A673 (cell line): ENCODE measurements at places on chromosomes 1 and 21. TPM values are rescaled to one million over a fixed set of nuclear protein-coding genes. Genes with fewer than 3 reads are reported as not detected.
A peak's percentile ranks its signal among the peaks of the same experiment; 100 is the strongest.

PLD5 gene
- total RNA-seq, result 6.9 and 9.2 TPM in 2 replicates

DNA sequence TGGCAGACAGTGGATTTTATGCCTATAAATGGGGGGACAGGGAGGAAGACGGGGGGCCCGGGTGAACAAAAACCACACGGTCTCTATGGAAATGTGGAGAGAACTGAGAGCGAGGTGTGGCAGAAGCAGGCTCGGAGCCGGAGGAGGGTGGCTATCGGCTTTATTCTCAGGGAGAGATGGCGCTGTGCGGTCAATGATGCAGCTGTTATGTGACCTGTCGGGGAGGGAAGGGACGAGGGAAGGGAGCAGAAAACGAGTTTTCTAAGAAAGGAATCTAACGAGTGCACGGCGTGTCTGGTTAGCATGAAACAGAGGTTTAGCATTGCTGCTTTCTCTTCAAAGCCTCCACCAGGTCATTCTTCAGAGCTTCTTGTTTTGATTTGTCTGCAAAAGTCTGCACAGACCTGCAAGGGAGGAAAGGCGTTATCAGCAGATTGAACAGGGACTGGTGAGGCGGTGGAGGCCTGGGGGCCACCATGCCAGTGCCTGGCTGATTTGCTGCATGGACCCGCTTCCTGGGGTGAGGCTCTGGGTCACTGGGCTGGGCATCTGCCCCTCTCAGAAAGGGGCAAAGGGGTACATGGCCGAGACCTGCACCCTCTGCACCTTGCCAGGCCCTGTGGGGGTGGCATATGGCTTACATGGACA lies 27.2 kb downstream of the SLC66A1 start:
- no peak for DNase-seq

GRCh38 chr1:182299728-182300616 lies 91.6 kb downstream of the GLUL start:
- DNase-seq, result peak; percentile 54

GBP2 gene
- total RNA-seq, result 4.4 and 4.5 TPM in 2 replicates

GRCh38 chr1:239315631-239316217 lies 70.6 kb upstream of the CHRM3 start:
- no peak for DNase-seq

ZNF124 gene
- 34.7 TPM in 2 replicates for total RNA-seq

DNA sequence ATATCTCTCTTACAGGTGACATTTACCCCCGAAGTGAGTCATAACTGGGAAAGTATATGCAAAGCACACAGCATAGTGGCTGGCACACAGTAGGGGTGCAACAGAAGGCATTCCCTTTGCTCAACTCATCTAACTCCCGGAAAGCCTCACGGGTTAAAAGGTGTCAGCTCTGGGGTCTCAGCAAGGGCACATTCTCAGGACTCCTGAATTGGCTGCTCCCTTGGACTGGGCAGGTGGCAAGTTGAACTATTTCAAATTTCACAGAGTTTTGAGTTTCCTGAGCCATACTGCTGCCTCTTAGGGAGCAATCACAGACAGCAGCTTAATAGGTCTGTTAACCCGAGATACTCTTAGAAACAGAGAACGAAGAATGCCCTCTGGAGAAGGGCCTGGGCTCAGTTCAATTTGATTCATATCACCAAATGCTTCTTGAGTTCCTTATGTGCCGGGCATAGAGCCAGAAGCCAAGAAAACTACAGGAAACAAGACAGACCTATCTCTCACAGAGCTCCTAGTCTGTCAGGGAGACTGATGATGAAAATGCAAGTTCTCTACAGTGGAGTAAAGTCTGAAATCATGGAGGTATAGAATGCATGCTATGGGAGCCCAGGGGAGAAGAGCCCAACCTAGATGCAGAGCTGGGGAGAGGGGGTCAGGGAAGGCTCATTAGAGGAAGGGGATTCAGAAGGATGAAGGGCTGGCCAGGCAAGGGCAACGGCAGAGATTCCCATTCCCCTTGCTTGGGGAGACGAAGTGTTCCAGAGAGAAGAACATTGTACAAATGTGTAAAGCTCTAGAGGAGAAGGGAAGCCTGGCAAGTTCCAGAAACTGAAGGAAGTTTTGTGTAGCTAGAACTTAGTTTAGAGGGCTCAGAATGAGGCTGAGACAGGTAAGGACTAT lies 143.9 kb upstream of the HMGB4 start:
- DNase-seq, result peak; percentile 11

DNA sequence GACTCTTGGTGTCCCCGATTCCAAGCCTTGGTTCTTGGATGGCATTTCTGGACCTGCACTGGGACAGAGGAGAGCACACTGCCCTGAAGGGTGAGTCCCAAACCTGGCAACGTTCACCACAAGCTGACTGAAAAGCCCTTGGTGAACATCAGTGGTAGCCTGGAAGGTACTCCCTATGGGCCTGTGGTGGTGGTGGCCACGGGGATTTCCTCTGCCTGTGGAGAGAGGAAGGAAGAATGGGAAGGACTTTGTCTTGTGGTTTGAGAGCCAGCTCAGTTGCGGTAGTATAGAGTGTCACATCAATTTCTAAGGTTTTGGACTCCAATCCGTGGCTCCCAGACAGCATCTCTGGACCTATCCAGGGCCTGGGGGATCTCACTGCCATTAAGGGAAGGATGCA lies 50.7 kb downstream of the DNAH14 start:
- no peak for DNase-seq

- DNase-seq, result peak; percentile 64
Observed at GRCh38 chr1:201511941-201512539, 5.1 kb upstream of the CSRP1 start.

- peak; percentile 65 for DNase-seq
Observed at GRCh38 chr1:213122514-213122929, 71.5 kb downstream of the RPS6KC1 start.

- no peak for DNase-seq
Observed at GRCh38 chr1:77649127-77649526, 33.3 kb downstream of the ZZZ3 start.

GRCh38 chr1:62800281-62800680 lies 16.3 kb downstream of the ATG4C start:
- no peak for DNase-seq

- no peak for DNase-seq
Observed at GRCh38 chr1:93758842-93759515, 77.3 kb upstream of the BCAR3 start.

- no peak for DNase-seq
Observed at GRCh38 chr1:236516929-236517704, 6.7 kb upstream of the LGALS8 start.

GRCh38 chr1:18840145-18840544 lies 19.3 kb downstream of the TAS1R2 start:
- DNase-seq, result no peak

TMCC2 gene
- total RNA-seq, result 2.2 and 3.0 TPM in 2 replicates

- DNase-seq, result no peak
Observed at GRCh38 chr1:244436336-244437085, 15.2 kb downstream of the ADSS2 start.

DNA sequence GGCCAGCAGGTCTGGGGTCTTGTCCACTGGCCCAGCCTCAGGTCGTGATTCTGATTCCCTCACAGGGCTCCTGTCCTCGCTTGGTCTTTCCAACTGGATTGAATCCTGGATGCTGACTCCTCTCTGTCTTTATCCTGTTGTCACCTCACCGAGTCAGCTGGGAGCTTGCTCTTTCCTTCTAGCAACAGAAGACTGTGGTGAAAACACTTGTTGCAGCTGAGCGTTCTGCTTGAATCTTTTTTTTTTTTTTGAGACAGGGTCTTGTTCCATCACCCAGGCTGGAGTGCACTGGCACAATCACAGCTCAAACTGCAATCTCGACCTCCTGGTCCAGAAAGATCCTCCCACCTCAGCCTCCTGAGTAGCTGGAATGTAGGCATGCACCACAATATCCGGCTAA lies 8.0 kb upstream of the WNT4 start:
- DNase-seq, result no peak

PPP1R12B gene
- 17.0 and 18.6 TPM in 2 replicates for total RNA-seq

- peak; percentile 12 for DNase-seq
Observed at GRCh38 chr1:182484531-182485257, 34.7 kb downstream of the RGSL1 start.

DNA sequence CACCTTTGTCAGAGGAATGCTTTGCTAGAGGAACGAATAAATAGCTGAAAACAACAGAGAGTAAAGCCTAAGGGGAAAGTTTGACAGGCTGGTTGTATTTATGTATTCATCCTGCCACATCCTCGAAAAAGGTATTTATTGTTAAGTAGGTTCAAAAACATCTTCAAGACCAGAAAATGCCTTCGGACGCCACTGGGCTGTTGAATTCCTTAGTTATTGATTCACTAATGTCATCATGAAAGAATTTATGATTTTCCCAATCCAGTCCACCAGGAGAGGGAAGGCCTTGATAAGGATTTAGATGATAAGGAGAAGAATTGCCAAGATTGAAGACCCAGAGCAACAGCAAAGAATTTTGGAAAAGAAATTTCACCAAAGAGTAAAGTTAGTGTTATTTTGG lies 35.2 kb upstream of the MAB21L3 start:
- DNase-seq, result no peak

GRCh38 chr1:64234714-64235113 lies 31.3 kb downstream of the UBE2U start:
- DNase-seq, result no peak

DNA sequence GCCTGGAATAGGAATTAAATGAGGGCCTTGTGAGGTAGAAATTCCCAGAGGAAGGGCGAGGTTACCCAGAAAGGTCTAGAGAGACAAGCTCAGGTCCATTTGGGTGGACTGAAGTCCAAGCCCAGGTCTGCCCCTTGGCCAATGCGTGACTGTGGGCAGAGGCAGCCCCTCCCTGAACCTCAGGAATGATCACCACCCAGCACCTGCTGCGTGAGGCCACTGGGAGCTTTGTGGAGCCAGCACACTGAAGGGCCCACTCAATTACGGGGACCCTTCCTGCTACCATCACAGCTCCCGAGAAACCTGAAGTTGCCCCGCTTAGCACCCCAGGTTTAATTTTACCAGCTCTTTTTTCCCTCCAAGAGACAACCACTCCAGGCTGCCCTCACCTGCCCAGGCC lies 6.5 kb upstream of the MATN1 start:
- DNase-seq, result no peak

DNA sequence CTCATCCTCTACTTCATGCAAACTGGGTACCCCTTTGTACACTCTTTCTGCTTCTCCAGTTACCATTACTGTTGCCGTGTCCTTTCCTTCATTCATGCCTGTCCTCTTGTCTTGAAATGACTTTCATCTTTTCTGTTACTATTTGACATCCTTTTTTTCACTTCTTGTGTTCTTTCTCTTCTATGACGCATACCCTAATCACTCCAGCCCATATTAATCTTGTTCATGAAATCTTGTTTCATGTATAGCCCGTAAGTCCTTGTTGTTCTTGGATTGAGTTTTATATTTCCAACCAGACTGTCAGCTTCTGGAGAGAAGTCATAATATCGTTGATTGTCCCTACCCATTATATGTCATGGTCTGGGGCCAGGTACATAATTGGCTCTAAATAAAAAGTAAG lies 126.1 kb downstream of the NOS1AP start:
- DNase-seq, result no peak

TMEM82 gene
- not detected in 2 replicates for total RNA-seq

SERPINC1 gene
- not detected in 2 replicates for total RNA-seq

- DNase-seq, result no peak
Observed at GRCh38 chr1:8424539-8425116, 106.7 kb downstream of the SLC45A1 start.

GRCh38 chr1:219792337-219793021 lies 135.9 kb downstream of the SLC30A10 start:
- no peak for DNase-seq

OR2L2 gene
- 0.13 TPM in 1 of 2 replicates, not detected in the other for total RNA-seq

GRCh38 chr1:208205216-208206013 lies 38.8 kb downstream of the PLXNA2 start:
- no peak for DNase-seq

GRCh38 chr1:27879374-27880082 lies 7.2 kb downstream of the THEMIS2 start:
- no peak for DNase-seq

DNA sequence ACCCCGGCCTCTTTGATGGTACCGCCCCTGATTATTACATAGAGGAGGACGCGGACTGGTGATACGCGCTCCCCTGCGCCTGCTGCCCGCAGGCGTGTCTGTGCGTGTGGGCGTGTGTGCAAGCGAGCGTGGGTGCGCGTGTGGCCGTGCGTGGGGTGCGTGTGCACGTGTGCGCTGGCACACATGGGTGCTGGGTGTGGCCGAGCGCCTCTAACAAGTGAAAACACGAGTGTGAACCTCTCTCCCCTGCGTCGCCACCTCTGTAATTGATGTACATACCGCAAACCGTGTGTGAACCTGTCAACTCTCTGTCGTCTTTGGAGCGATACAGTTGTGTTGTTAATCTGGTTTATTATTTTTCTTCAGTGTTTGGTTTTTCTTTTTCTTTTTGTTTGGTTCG lies 87.8 kb upstream of the TMEM51 start:
- DNase-seq, result no peak

- DNase-seq, result peak; percentile 50
Observed at GRCh38 chr1:31703431-31704270, at the start of gene COL16A1. TSS of gene COL16A1 (minus strand) at chr1:31704017. CDS start at chr1:31702193, 1,824 bp downstream.

DNA sequence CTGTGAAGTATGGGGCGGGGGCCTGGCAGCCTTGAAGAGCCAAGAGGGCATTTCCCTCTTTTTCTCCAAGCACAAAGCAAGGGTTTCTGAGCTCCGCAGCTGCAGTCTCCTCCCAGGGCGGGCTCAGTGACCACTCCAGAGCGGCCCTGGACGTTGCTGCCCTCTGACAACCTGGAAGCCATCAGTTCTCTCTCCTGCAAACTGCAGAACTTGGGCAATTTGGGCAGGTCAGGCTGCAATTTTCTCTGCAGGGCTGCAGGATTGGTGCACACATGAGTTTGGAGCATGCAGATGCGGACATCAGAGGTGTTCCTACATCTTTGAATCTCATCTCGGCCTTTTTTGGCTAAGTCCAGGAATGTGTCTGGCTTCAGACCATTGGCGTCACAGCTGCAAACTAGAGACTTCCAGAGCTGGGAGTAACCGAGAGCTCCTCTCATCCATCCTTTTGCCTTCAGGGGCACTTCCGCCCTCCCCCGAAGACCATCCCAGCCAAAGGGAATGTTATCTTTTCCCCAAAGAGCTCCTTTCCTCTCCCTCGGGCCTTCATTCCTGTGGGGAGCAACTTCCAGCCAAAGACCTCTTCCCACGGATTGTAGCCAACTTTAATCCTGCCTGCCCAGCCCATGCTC lies 139.6 kb upstream of the WNT4 start:
- no peak for DNase-seq
